ENCODE measurements at places on chromosomes 12 and 14.
A peak's percentile ranks its signal among the peaks of the same experiment; 100 is the strongest.

- DNase-seq: no peak
These were observed 151.4 kb upstream of the SSTR1 start for GRCh38 chr14:38056270-38056669.

DNA sequence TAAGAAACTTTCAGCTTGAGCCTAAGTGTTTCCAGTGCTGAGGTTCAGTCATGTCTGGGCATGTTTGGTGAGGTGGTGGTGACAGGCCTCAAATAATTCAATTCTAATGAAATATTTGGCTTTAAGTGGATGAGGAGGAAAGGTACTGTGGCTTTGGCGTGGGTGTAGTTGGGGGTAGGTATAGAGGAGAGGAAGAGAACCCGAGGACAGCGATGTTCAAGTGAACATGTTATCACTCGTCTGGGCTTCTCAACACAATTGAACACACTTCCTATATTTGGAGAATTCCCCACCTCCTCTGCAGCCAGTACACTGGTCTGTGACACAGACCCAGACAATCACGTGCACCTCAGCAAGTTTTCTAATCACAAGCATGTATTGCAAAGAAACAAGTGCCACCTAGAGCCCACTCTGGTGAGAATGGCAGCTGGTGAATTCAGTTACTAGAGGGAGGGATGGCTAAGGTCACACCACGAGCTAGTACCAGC, 53.0 kb downstream of the IFNG-AS1 start:
- no peak for DNase-seq

GRCh38 chr14:58138714-58139482, 13.1 kb downstream of the ARMH4 start:
- DNase-seq: no peak

GRCh38 chr12:108257004-108257403, 82.1 kb downstream of the CMKLR1 start:
- DNase-seq: no peak

DNA sequence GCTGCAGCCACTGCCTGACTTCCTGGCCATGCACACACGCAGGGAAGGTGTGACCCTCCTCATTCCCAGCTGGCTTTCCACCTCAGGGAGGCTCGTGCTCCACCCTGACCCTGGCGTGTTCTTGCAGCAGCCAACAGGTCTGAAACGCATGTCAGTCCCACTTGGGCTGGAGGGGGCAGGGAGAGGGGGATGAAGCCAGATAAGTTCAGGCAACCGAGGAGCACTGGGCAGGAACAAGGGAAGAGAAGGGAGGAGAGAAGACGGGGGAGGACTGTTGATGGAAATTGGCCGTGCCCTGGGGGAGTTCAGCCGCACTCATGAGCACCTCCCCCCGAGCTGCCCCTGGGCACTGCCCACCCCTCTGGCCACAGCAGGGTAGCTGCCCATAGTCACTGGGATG, 182.4 kb upstream of the PRMT8 start:
- no peak for DNase-seq

DNA sequence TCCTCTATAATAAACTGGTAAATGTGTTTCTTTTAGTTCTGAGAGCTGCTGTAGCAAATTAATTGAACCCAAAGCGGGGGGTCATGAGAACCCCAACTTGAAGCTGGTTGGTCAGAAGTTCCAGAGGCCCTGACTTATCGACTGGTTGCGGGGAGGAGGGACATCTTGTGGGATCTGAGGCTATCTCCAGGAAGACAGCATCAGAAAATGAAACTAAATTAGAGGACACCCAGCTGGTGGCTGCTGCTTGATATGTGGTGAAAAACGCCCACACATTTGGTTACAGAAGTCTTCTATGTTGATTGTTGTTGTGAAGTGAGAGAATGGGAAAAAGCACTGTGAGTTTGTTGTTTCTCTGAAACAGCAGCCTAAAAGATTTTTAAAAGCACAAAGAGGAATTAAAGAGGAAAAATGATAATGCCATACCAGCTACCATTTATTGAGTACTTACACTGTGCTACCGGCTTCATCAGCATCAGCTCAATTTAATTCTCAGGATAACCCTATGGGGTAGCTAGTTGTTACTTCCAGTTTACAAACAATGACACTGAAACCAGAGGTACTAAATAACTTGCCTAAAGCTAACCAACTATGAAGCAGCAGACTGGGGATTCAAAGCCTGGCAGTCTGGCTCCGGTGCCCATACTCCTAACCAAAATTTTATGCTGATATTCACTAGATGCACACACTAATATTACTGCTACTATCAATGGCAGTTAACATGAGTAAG, 24.3 kb downstream of the DDX24 start:
- peak; percentile 24 for DNase-seq

GRCh38 chr12:65740506-65740872, 83.8 kb upstream of the HMGA2 start:
- DNase-seq: no peak

DNA sequence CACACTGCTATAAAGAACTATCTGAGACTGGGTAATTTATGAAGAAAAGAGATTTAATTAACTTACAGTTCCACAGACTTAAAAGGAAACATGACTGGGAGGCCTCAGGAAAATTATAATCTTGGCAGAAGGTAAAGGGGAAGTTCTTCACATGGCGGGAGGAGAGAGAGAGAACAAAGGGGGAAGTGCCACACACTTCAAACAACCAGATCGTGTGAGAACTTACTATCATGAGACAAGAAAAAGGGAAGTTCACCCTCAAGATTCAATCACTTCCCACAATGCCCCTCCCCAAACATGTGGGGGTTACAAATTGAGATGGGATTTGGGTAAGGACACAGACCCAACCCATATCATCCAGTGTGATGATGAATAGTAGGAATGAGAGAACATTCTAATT, 366.5 kb downstream of the LRFN5 start:
- no peak for DNase-seq

GRCh38 chr12:62916632-62917425, 18.1 kb downstream of the PPM1H start:
- no peak for DNase-seq

DNA sequence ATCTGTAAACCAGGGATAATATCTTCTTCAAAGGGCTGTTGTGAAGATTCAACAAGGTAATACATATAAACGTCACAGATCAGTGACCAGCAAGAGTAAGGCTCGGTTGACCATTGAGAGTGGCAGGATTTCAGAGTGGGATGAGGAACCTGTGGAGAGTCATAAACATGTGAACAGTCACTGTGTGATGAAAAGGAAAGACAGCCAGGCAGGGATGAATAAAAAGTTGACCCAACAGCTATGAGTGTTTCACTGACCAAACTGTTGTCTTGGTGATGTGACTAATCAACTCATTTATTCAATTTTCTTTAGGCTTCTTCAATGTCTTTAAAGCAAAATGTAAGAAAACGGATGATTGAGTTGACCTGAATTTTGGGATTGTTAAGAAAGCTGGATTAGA, 8.6 kb upstream of the FRMD6 start:
- no peak for DNase-seq

DNA sequence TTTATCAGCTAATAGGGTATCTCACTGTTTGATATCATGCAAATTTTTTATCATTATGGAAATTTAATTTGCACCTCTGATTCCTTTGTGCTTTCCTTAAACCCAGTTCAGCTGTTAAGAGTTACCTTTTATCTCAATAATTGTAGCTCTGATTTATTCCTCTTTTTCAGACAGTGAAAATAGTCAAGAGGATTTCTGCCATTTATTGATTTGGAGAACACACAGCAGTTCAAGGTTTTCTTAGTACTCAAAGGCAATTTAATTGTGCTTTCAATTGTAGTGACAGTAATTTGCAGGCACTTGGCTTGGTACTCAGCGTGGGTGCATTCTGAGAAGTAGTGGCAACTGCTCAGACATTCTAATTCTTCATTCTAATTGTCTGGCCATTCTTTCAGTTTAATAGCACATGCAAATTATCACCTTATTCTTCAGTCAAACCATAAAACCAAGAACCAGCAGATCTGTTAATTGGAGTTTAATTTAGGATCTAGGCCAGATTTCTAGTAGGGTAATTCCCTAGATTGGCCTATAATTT, 709.3 kb downstream of the RPS29 start:
- no peak for DNase-seq

- no peak for DNase-seq
These were observed 5.7 kb upstream of the CLEC14A start for GRCh38 chr14:38261620-38262019.

GRCh38 chr12:121253638-121254335, 42.7 kb downstream of the CAMKK2 start:
- DNase-seq: no peak

GRCh38 chr14:105665247-105665950, 139.0 kb downstream of the TMEM121 start:
- DNase-seq: no peak

Measured in activated CD8-positive, alpha-beta memory T cell treated with anti-CD3 and anti-CD28 coated beads for 4 hours (primary cell).